Activated naive CD8-positive, alpha-beta T cell treated with anti-CD3 and anti-CD28 coated beads, Interleukin-2, amount 50 U/mL, for 16 hours (primary cell): ENCODE measurements at places on chromosomes 11 and 22.

GRCh38 chr11:120169981-120170698, 32.2 kb upstream of the TRIM29 start:
- no peak for DNase-seq

DNA sequence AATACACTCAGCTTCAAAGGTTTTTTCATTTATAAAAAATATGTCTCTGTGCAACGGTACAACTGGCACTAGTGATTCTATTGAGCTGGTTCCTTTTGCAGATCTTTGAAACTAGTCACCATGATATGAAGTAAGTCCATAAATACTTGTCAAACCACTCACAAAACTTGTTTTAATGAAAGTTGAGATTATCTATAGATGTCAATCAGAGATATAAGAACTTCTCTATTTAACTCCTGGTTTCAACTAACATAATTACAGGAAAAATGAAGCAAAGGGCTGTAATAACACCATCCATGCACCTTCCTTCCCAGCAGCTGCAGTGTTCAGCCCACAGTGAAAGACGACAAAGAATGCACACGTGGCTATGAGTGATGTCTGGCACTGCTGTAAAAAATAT, 44.7 kb downstream of the TMEM123 start:
- DNase-seq = no peak

DNA sequence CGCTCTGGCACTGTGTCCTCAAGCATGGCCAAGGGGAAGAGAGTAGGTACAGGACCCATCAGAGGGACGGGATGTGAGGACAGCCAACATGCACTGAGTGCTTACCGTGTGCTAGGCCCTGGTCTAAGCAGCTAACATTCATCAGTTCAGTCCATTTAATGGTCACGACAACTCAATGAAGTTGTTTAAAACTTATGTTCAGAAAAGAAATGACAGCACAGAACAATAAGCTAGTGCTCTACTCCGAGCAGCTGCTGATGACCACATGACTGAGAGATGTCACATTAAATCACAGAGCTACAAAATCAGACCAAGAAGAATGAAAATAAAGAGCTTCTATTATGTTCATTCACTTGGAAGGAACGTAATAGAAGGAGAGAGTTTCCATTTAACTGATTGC, 26.3 kb downstream of the PRDM10 start:
- DNase-seq = no peak

DNA sequence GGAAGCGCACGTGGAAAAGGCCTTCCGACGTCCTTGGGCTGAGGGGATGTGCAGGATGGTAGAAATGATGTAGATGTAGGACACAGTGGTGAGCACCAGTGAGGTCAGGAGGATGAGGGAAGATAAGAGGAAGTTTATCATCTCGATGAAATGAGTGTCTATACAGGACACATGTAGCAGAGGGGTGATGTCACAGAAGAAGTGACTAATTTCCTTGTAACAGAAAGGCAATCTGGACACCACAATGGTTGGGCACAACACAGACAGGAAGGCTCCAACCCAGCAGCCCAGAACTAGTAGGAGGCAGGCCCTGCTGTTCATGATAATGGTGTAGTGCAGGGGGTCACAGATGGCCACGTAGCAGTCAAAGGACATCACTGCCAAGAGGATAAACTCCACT, 35.0 kb upstream of the OR6M1 start:
- no peak for DNase-seq

- no peak for DNase-seq
Observed at GRCh38 chr11:66280428-66280827, 2.5 kb downstream of the CNIH2 start.

DNA sequence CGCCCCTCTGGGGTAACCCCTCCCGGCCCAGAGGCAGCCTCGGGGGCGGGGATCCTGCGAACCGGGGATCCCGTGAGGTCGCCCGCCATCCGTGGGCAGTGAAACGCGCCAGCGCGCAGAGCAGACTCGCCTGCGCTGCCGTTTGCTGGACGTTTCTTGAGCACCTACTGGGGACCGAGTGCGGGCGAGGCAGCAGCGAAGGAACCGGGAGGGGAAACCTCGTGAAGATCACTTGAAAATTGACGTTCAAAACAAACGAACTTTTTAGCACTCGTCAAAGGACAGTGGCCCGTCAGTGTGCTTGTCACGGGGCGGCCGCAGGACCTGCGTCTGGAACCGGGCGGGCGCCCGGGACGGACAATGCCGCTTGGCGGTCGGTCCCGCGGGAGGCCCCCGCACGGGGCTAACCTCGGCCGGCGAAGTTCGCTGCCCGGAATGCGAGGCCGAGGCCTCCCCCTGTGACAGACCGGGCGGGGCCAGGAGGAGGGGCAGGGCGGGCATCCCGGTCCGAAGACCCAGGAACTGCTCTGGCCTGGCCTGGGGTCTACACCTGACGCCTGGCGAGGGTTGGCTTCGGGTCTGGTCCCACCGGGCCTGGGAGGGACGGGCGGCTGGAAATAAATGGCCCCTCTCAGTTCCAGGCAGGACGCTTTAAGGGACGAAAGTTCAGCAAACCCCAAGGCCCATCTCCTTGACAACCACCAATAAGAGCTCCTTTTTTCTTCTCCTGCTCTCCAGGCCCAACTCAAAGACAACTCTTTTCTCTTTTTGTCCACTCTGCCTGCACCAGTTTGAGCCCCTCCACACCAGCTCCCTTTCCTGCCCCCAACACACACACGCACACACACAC, 723 bp upstream of the SCUBE1 start:
- no peak for DNase-seq

DNA sequence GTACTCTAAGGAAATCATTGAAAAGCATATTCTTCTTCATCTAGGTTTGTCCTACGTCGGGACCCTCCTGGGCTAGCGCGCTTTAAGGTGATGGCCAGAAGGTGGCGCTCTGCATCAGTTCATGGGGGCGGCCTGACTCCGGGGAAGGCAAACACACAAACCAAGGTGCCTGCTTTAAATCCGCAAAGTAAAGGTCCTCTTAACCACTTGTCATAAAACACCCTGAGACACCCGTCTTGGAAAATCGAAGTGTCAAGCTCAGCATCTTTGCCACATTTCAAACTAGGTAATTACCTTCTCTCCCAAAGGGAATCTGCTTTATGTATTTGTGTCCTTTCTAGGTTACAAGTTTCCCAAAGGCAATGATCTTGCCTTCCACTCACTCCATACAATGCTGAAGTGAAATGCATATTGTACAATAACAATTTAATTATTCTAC, 33.9 kb downstream of the LMO2 start:
- DNase-seq = peak; percentile 66

DNA sequence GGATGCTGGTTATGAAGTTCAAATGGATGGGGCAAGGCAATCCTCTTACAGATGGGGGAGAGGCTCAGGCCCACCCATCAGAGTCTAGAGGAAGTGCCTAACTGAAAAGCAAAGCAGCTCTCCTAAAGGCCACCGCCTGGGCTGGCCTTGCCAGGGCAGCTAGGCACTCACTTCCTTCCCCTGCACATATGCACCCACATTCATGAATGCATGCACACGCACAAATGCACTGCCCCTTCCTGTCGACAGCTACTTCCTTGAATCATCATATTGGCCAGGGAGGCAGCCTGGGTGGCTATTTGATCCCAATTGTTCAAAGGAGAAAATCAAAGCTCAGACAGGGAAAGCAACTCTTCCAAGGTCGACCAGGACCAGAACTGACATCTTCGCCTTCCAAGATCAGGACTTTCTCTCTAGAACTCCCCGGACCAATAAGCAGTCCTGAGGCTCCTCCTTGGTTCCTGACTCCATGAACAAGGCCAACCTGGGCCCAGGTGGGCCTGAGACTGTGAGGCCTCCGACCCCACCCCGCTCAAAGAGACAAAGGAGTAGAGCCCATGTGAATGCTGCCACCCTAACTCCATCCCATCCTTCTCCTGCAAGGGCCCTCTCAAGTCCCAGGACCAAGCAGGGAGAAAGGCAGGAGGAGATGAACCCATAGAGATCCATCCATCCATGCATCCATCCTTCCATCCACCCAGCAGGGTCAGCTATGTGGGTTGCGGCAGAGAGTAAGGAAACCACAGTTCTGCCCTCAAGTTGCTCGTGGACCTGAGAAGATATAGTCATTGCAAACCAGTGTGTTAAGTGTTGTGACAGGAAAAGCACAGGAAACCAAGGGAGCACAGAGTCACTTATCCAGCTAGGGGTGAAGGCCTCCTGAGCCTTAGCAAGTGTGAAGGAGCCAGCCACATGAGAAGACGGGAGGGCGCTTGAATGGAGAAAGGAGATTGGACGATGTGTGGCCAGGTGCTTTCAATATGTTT, 35.4 kb upstream of the LMO1 start:
- no peak for DNase-seq

DNA sequence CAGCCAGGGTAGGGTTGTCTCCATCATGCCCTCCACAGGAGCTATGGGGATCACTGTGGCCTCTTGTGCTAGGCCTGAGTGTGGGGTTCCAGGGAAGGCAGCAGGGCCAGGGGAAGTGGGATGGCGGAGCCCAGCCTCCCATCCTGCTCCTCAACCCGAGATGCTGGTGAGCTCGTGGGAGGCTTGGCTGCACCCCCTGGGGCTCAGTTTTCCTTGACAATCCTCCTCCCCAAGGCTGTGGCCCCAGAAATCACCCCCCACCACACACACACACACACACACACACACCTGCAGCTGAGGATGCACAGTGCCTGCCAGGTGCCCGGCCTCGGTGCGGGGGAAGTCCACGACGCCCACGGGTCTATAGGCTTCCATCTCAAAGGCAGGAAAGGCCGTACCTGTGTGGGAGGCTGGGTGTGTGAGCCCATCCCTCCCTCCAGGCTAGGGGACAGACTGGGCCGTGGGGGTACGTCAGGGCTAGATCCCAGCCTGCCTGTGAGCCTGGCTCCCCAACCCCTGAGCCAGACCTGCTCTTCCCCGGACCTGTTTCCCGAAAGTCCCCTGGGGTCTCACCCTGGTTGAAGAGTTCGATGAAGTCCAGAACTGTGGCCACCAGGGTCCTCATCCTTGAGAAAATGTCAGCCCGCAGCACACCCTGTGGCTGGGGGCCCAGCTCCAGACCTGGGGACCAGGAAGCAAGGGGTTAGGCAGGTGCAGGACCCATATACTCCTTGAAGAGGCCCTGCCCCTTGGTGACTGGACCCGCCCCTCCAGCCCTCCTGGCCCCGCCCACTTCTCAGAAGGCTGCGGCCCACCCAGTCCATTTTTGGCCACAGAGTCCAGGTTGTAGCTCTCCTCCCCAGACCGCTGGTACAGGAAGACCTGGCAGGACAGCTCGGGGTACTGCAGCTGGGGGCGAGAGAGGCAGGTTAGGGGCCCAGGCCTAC, 5.2 kb upstream of the TBX10 start:
- no peak for DNase-seq

GRCh38 chr22:31853736-31854495, 90.4 kb upstream of the YWHAH start:
- DNase-seq = no peak

- no peak for DNase-seq
Observed at GRCh38 chr11:86802601-86803051, 2.3 kb downstream of the PRSS23 start.

DNA sequence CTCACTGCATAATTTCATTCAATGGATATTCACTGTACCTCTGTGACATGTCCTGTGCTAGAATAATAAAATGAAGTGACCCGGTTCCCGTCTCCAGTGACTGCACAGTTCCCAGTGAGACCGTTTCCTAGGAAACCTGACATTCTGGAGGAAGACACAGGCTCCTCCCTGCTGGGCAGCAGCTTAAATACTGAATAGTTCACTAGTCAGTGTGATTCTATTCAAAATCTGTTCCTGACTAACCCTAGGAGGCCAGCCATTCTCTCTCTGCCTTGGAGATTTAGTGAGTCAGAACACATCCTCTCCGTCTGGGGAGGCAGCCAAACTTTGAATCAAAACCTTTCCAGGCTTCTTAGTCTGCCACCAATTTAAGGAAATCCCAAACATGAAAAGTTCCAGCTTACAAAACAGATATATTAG, 11.3 kb downstream of the TRIM66 start:
- no peak for DNase-seq

- DNase-seq = no peak
Observed at GRCh38 chr11:126140926-126141280, 70.5 kb downstream of the RPUSD4 start.

DNA sequence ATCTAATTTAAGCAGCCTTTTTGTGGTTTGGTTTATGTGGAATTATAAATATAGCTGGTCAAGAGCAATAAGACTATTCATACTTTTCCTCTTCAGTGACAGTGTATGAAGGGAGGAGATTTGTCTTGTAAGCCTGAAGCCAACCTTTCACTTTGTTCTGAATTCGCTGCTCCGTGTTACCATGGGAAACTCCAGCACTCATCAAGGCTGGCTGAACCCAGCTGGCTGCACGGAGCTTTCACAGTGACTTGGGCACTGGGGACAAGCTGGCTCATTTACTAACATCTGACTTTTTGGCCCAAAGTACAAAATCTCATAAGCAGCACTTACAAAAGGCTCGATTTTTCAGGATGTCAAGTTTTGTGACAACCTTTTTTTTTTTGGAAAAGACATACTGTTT, 120.4 kb upstream of the GRIA4 start:
- no peak for DNase-seq

- DNase-seq = no peak
Observed at GRCh38 chr11:65493367-65494176, 5.3 kb upstream of the MALAT1 start.

DNA sequence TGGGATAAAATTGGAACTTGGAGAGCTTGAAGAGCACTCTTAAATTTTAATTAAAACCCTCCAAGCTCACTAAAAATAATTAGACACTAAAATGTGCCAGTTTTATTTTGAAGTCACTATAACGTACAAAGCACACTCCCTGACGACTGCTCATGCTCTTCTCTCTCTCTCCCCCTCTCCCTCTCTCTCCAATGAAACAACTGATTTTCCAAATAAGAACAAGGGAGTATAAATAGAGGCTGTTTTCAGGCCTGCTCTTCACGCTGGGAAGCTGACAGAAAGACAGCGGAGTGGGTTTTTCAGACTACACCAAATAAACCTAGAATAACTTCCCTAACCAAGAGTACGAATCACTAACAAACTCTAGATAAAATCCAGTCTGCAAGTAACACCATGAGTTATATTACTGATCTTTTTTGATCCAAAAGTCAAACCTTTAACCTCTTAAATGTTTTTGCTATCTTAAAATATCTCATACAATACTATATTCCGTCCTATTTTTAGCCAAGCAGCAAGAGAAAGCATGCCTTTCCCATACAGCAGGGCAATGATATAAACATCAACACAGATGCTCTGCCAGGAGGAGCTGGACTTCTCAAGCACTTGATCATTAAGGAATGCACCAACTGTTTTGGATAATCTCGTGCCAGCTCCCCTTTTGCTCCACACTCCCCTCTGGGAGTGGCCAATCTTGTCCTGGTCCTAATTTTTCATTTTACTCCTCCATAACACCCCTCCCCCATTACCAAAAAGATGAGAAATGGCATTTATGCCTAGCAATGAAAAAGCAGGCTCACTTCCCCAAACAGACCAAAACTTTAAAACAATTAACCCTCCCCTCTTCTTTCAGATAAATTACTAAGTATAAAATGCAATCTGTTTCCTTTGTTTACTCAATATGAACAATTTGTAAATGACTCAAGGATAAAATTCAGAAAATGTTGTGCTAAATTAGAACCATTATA, 116.9 kb downstream of the SOX6 start:
- DNase-seq = no peak
